Activated naive CD4-positive, alpha-beta T cell treated with anti-CD3 and anti-CD28 coated beads, Interleukin-2, amount 50 U/mL, for 16 hours (primary cell): ENCODE measurements at places on chromosomes 6 and 20.

GRCh38 chr6:144753023-144753705, 468.0 kb downstream of the UTRN start:
- DNase-seq: no peak

- no peak for DNase-seq
Observed at GRCh38 chr6:161169035-161169434, 104.8 kb downstream of the AGPAT4 start.

DNA sequence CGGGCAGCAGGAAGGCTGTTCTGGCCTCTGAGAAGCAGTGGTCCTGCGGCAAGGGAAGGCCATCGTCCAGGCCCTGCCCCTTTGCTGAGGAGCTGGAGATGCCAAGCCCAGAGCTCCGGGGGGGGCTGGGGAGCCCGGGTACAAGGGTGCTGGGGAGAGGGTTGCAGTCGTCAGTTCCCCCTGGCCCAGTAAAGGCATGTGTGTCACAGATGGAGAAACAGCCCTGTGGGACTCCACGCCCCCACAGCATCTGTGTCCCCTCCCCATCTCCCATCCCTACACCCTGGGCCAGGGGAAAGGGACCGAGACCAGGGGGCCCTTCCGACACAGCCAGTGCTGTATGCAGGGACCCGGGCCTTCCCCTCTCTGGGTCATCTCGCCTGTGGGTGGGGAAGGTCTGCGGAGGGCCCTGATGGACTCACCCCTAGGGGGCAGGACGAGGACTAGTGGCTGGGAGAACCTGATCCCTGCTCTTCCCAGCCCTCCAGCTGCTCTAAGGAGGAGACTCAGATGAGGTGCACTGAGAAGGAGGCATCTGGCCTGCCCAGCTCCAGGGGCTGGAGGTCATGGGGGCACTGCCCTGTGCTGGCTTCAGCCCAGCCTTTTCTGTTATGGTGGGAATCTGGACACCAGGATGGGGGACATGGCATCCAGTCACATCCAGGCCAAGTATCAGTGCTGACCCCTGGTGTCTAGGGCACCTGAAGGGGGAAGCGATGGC, 609 bp downstream of the MYL9 start:
- no peak for DNase-seq

- DNase-seq: no peak
Observed at GRCh38 chr6:152270301-152270925, 366.7 kb downstream of the SYNE1 start.

- DNase-seq: no peak
Observed at GRCh38 chr20:33814238-33814712, 3.1 kb downstream of the CHMP4B start.

- DNase-seq: no peak
Observed at GRCh38 chr6:45433533-45434380, 56.0 kb upstream of the SUPT3H start.

- no peak for DNase-seq
Observed at GRCh38 chr20:15011631-15012030, 674.2 kb upstream of the FLRT3 start.

GRCh38 chr6:106702046-106702445, 72.7 kb downstream of the QRSL1 start:
- no peak for DNase-seq

- no peak for DNase-seq
Observed at GRCh38 chr6:41770381-41771057, 9.2 kb downstream of the FRS3 start.

- DNase-seq: no peak
Observed at GRCh38 chr6:25617997-25618396, 34.0 kb upstream of the SCGN start.

GRCh38 chr20:38893056-38893564, 33.1 kb upstream of the FAM83D start:
- DNase-seq: no peak
